ENCODE measurements at places on chromosomes 16 and 17. TPM values are rescaled to one million over a fixed set of nuclear protein-coding genes. Genes with fewer than 3 reads are reported as not detected.

The SHISA9 gene
- total RNA-seq: not detected

GRCh38 chr17:61583242-61583641 lies 7.8 kb downstream of the NACA2 start:
- no peaks in the 10 kb centered on the region for H3K4me1 ChIP-seq
- H3K36me3 ChIP-seq: no peaks in the 10 kb centered on the region
- H3K27me3 ChIP-seq: peaks cover 11% of the 10 kb centered on the region

- peak overlapping the region; percentile 21 for H3K4me3 ChIP-seq
- no peaks in the 10 kb centered on the region for H3K27me3 ChIP-seq
- DNase-seq: peak; percentile 89
- no peaks in the 10 kb centered on the region for H3K36me3 ChIP-seq
- peak overlapping the region; percentile 34 for H3K27ac ChIP-seq
- peaks cover 12% of the 10 kb centered on the region for H3K4me1 ChIP-seq
Observed at GRCh38 chr16:89602273-89602951, 11.0 kb upstream of the DPEP1 start.

DNA sequence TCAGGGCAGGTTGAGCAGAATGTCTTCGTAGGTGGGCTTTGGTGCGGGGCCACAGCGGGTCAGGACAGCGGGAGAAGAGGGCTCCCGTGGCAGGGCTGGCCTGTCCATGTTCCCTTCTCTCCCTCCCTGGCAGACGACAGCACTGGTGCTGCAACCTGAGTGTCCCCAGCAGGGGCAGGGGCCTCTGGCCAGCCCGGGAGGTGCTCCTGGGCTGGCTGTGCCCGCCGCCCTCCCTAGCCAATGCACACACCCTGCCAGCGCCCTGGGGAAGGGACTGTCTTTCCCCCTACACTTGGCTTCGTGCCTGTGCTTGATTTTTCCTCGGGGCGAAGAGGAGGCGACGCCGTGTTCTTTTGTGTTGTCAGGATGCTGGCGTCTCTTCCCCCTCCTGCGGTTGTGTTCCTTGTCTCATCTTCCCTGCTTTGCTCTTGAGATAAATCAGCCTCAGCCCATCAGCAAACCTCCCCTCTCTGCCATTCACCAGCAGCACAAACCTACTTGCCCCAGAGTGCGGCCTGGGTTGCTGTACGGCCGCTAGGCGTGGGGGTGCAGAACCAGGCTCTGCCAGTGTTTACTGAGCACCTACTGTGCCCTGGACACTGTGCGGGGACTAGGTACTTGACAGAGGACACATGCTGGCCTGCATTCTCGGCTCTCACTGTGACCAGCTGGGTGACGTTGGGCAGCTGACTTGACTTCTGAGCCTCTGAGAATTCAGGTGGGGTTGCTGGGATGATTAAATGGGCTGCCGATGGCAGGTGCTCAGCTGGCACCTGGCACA lies 237.3 kb upstream of the CIBAR2 start:
- no peaks in the 10 kb centered on the region for H3K4me1 ChIP-seq
- no peaks in the 10 kb centered on the region for H3K36me3 ChIP-seq
- no peak overlapping the region for H3K27ac ChIP-seq
- H3K27me3 ChIP-seq: peaks cover 2% of the 10 kb centered on the region
- no peak overlapping the region for H3K4me3 ChIP-seq

GRCh38 chr17:1582374-1582773 lies 19.8 kb upstream of the PITPNA start:
- H3K27me3 ChIP-seq: no peaks in the 10 kb centered on the region
- no peak for DNase-seq
- no peak overlapping the region for H3K4me3 ChIP-seq
- peaks cover 4% of the 10 kb centered on the region for H3K4me1 ChIP-seq
- H3K36me3 ChIP-seq: no peaks in the 10 kb centered on the region

GRCh38 chr17:68459037-68459639 lies 1.8 kb upstream of the WIPI1 start:
- no peaks in the 10 kb centered on the region for H3K36me3 ChIP-seq
- H3K4me1 ChIP-seq: peaks cover 56% of the 10 kb centered on the region
- no peaks in the 10 kb centered on the region for H3K27me3 ChIP-seq
- H3K4me3 ChIP-seq: no peak overlapping the region
- DNase-seq: peak; percentile 51
